ENCODE measurements at places on chromosomes 6 and 20.
A peak's percentile ranks its signal among the peaks of the same experiment; 100 is the strongest.

DNA sequence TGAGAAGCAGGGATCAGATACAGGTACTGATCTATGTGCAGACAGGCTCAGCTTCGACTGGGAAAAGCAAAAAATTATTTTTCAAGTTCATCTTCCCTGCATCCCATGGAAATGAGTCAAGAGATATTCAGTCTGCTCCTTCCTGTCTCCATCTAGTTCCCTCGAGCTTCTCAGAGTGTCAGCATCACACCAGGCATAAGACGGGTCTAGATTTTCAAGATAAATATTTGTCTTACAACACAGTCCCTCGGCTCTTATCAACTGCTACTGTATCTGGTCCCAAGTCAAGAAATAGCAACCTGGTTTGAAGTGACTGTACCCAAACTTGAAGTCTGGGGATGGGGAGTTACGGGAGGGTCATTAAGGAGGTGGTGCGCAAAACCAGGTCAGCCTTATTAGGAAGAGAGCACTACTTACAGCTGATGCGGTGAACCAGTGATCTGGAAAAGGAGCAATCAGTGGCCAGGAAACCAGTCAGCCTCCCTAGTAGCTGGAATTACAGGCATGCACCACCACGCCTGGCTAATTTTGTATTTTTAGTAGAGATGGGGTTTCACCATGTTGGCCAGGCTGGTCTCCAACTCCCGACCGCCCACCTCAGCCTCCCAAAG is 29.7 kb downstream of the ZMYND8 start:
- no peak for DNase-seq

DNA sequence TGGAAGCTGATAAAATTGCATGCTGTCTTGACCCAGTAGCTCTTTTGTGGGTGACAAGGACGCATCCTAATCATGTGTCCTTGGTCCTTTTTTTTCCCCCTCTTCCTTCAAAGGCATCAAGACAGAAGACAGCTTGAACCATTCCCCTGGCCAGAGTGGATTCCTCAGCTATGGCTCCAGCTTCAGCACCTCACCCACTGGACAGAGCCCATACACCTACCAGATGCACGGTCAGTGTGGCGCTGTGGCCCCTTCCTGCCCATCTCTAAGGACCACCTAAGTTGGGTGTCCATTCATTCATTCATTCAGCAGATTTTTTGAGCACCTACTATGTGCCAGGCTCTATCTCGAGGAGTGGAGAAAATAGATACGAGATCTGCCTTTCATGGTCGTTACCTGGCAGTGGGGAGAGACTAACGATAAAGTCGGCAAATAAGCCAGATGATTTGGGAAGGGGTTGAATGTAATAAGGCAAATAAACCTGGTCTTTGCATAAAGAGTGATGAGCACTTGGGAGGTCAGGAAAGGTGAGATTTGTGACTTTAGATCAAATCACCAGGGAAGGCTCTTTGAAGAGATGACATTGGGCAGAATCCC is 121.5 kb downstream of the EYA2 start:
- DNase-seq = no peak

DNA sequence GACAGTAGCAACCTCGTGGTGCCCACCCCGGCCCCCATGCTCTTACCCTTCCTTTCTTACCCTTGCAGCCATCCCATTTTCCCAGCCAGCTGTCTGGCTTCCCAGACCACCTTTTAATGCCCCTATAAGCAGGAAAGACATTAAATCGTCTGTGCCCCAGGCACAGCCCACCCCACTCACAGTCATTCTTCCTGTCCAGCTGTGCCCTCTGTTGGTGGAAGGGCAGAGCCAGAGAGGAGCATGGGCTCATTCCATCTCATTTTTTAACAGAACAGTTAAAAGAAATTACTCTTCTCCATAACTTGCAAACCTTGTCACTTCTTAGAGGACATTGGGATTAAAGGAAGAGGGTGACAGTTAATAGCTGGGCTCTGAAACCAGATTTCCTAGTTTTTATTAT is 240.5 kb downstream of the NRN1 start:
- DNase-seq = peak; percentile 79

DNA sequence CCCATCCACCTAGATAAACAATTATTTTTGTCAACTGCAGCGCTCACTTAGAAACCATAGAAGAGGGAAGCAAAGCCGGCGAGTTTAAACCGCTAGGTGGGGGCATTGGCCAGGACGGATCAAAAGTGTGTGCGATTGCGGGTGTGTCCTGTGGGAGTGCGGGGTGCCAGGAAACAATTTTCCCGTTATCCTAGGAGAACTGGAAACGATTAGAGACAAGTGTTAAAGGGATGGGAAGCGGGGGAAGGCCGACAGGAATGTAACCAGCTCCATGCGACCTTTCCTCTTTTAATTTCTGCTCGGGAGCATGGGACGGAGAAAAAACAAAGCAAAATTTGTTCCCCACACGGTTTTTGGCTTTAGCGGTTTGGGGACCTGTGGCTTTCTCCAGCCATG is 2.8 kb upstream of the HTR1B start:
- DNase-seq = peak; percentile 28

GRCh38 chr6:3356824-3357420 is 98.2 kb downstream of the PSMG4 start:
- DNase-seq = peak; percentile 68

GRCh38 chr20:56247954-56248782 is at the start of gene MC3R:
Gene MC3R, plus strand, starts transcription at chr20:56248732. Its CDS starts 112 bp downstream, at chr20:56248844.
- peak; percentile 79 for DNase-seq

DNA sequence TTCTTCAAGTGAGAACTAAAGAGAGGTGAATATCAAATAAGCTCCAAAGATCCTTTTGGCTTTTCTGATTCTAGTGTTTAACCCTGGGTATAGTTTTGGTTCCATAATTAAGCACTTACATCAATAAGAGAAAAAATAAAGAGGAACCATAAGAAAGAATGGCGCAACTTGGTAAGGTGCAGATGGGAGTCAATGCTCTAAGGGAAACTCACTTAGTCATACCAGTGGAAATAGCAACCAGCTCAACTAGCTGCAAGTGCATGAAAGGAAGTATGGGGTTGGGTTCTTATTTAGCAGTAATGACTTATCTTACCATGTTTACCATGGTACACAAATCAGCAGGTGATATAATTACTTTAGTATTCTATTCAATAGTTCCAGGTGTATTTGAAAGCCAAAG is 296.5 kb upstream of the RUNX2 start:
- no peak for DNase-seq

DNA sequence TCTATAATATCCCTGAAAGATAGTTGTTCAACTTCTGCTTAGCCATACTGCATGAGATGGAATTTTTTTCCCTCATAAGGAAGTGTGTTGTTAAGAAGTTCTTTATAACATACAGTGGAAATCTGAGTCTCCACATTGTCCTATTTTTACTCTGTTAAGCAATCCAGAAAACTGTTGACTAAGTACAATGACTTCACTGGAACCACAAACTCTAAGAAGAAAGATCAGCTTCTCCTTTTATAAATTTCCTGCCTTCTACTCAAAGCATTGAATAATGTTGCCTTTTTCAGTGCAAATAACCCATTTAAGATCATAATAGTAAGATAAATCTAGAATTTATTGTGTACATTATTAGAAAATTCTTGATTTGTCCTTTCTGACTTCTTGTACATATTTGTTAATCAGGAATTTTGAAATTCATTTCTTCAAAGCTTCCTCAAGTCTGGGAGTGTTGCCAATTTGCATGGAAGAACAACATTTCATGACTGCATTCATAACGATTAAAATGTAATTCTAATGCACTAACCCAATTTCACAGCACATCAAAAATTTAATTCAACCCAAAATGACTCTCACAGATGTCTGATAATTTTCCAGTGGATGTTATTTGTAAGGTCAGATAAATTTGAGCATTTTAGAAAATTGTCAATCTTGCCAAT is 45.6 kb upstream of the ANKEF1 start:
- DNase-seq = no peak

- no peak for DNase-seq
Measured at GRCh38 chr20:19928328-19929011, 88.7 kb upstream of the NAA20 start.

GRCh38 chr20:24366336-24367004 is 103.0 kb upstream of the SYNDIG1 start:
- DNase-seq = no peak

GRCh38 chr6:128659878-128660622 is 139.7 kb upstream of the PTPRK start:
- no peak for DNase-seq

GRCh38 chr6:144769142-144769541 is 484.0 kb downstream of the UTRN start:
- DNase-seq = peak; percentile 29

DNA sequence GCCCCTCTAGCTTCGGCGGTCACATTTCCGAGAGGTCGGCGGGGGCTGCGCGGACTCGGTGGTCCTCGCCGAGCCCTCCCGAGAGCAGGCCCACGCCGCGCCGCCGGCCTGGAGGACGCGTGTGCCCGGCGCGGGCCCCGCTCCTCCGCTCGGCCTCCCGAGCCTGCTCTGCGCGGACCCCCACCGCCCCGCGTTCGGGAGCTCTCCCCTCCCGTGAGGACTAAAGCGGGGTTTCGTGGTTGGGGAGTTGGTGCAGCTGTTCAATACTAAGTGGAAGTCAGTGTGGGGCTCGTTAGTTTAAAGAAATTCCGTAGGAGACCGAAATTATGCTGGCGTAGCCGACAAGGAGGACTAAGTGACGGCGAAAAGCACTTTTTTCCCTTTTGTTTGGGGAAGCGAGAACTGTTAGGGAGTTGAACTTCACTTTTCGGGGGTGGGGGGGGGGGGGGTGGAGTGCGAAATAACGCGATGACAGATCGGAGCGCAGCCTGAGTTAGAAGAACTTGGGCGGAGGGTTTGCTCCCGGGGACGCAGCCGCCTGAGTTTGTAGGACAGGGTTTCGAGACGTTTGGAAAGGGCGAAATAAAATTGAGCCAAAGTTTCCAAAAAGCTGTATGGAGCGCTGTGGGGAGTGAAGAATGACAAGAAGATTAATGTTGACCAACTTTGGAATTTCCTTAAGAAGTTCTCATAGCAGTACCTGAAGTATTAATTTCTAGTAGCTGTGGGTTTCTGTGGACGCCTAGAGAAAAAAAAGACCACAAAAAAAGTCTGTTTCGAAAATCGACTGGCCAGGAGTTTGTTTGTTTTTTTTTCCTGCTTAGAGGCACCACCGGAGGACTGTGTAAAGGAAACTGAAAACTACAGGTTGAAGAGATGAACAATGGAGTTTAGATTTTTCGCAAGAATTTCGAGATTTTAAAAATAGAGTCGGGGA is 1.4 kb downstream of the QKI start:
- peak; percentile 64 for DNase-seq

DNA sequence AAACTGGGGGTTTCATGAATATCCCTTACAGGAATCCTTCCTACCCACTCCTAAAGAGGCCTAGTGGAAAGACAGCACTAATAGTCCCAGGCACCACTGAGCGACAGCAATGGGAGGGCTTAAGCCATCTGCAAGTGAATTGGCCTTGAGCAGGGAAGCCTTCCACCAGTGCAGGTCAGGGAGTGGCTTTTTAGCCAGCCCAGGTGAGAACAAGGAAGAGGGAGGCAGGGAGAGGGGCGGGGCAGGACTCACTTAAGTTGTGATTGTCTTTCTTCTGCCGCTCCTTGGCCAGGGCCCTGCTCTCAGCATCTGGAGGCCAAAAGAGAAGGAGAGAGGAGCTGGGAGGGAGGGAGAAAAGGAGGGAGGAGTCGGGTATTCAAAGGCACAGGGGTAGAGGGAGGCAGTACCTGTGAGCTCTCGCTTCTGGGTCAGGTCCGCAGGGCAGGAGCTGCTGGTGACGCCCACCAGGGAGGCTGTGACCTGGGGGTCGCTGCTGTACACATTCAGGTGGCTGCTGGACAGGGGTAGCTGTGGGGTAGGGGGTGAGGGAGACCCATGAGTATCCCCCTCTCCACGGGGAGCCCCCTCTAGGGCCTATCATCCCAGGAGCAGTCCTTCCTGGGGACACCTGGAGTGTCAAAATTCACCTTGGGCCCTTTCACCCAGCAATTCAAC is 47.8 kb downstream of the TFEB start:
- DNase-seq = no peak

DNA sequence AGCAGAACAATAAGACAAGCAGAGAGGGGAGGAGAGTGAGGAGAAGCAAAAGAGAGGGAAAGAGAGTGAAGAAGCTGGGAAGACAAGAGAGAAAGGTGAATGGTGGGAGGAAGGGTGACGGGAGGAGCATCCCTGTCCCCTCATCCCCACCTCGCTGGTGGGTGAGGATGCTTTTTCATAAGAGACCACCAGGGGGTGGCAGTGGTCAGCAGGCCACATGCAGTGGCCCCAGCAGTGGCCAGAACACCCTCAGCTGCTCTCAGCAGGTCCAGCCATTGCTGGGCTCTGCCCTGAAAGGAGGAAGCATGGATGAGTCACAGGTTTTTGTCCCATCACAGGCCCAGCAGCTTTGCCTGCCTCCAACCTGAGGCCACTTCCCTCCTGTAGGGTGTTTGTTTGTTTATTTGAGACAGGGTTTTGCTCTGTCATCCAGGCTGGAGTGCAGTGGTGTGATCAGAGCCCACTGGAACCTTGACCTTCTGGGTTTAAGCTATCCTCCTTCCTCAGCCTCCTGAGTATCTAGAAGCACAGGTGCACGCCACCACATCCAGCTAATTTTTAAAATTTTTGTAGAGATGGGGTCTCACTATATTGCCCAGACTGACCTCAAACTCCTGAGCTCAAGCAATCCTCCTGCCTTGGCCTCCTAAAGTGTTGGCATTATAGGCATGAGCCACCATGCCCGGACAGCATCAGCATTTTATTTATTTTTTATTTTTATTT is 24.0 kb downstream of the FGD2 start:
- DNase-seq = peak; percentile 80

GRCh38 chr20:45098103-45098773 is 2.7 kb downstream of the KCNS1 start:
- peak; percentile 25 for DNase-seq

DNA sequence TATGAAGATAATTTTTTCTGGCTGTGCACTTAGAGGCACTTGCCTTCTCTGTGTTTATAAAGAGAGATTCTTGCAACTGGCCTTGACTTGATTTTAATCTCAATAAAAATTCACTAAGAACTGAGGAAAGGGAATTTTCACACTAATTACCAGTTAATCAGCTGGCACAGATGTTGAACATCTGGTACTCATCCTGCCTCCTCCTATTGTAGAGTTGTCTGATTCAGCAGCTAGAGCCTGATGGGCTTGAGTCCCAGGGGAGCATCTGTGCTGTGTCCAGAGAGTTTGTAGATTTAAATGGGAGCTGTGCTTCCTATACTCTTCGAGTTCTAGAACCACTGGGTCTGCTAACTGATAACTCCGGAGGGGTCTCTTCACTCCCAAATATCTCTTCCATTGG is 284.4 kb upstream of the RNF24 start:
- no peak for DNase-seq

GRCh38 chr6:45707176-45707575 is 308.5 kb downstream of the CLIC5 start:
- DNase-seq = no peak

GRCh38 chr20:25259788-25260254 is 11.9 kb downstream of the PYGB start:
- no peak for DNase-seq

- no peak for DNase-seq
Measured at GRCh38 chr6:149109397-149110070, 208.0 kb upstream of the TAB2 start.

GRCh38 chr6:113903666-113904330 is 46.7 kb downstream of the MARCKS start:
- DNase-seq = no peak

GRCh38 chr20:57211908-57212533 is 54.4 kb downstream of the BMP7 start:
- no peak for DNase-seq

- DNase-seq = no peak
Measured at GRCh38 chr20:39789411-39789810, 827.3 kb downstream of the DHX35 start.
